Mesenchymal stem cell (in vitro differentiated cells and primary cell): ENCODE measurements at places on chromosomes 4 and X.

GRCh38 chrX:11336201-11336600 lies 43.0 kb downstream of the AMELX start:
- H3K27ac ChIP-seq = no peak overlapping the region
- DNase-seq = no peak
- no peak overlapping the region for H3K4me3 ChIP-seq
- no peaks in the 10 kb centered on the region for H3K36me3 ChIP-seq
- no peaks in the 10 kb centered on the region for H3K4me1 ChIP-seq

- H3K4me3 ChIP-seq = no peak overlapping the region
- no peak for DNase-seq
- H3K27me3 ChIP-seq = peaks cover 17% of the 10 kb centered on the region
- H3K36me3 ChIP-seq = no peaks in the 10 kb centered on the region
- H3K27ac ChIP-seq = no peak overlapping the region
Measured at GRCh38 chr4:2064276-2064991, 5.3 kb downstream of the NAT8L start.

- DNase-seq = no peak
- no peak overlapping the region for H3K4me3 ChIP-seq
- no peaks in the 10 kb centered on the region for H3K27me3 ChIP-seq
Measured at GRCh38 chr4:139054791-139055505, 39.4 kb downstream of the NOCT start.

DNA sequence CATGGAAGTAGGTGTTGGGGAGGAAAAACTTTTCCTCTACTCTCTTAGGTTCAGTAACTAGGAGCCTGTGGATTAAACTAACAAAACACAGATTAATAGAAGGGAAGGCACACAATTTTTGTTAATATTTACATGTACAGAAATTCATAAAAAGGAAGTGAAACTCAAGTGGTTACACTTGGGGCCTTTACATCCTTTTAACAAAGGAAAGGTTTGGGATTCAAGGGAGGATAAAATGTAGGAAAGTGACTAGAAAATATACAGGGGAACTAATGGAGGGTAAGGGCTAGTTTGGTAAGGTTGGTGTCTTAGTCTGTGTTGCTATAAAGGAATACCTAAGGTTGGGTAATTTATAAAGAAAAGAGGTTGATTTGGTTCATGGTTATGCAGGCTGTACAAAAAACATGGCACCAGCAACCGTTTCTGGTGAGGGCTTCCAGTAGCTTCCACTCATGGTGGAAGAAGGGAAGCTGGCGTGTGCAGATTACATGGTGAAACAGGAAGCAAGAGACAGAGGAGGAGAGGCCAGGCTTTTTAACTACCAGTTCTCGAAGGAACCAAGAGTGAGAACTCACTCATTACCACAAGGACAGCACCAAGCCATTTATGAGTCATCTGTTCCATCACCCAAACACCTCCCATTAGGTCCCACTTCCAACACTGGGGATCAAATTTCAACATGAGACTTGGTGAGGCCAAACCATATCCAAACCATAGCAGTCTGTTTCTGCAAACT lies 124.4 kb downstream of the CHRDL1 start:
- no peak overlapping the region for H3K27ac ChIP-seq
- H3K4me3 ChIP-seq = no peak overlapping the region
- no peaks in the 10 kb centered on the region for H3K36me3 ChIP-seq
- H3K27me3 ChIP-seq = peaks cover 33% of the 10 kb centered on the region

GRCh38 chrX:153598541-153599191 lies at the start of gene CCNQ:
Gene CCNQ, minus strand, starts transcription at chrX:153599139. Its CDS starts 66 bp downstream, at chrX:153599073.
- peaks cover 29% of the 10 kb centered on the region for H3K27me3 ChIP-seq
- peak within 1 kb of the TSS; percentile 80 for H3K4me3 ChIP-seq
- H3K36me3 ChIP-seq = peaks cover 11% of the 10 kb centered on the region
- H3K27ac ChIP-seq = no peak within 1 kb of the TSS
- peaks cover 12% of the 10 kb centered on the region for H3K4me1 ChIP-seq

DNA sequence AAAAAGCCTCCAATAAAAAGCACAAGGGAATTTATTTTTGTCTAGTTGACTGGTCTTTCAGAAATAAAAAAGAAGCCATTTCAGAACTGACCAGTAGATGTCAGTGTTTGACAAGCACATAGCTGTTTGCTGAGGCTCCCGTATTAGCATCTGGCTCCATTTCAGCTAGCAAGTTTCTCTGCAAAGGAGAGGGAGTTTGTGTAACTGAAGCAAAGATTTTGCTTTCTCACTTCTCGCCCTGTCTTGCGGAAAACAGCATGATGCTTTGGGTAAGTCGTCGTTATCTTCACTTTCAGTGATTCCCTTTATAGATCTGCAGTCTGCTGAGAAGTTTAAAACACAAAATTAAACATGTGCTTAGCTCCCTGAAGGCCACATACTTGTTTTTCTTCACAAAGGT lies 85.5 kb downstream of the CT47B1 start:
- H3K27me3 ChIP-seq = no peaks in the 10 kb centered on the region
- peak; percentile 51 for DNase-seq
- no peak overlapping the region for H3K27ac ChIP-seq
- H3K4me1 ChIP-seq = no peaks in the 10 kb centered on the region
- no peak overlapping the region for H3K4me3 ChIP-seq
- H3K36me3 ChIP-seq = no peaks in the 10 kb centered on the region

GRCh38 chrX:43870758-43871419 lies 11.4 kb downstream of the MAOB start:
- peaks cover 4% of the 10 kb centered on the region for H3K4me1 ChIP-seq
- no peak for DNase-seq
- H3K27ac ChIP-seq = no peak overlapping the region
- H3K4me3 ChIP-seq = no peak overlapping the region

GRCh38 chr4:160276785-160277325 lies 1174.0 kb downstream of the RAPGEF2 start:
- H3K4me3 ChIP-seq = no peak overlapping the region
- no peak overlapping the region for H3K27ac ChIP-seq
- DNase-seq = no peak
- no peaks in the 10 kb centered on the region for H3K27me3 ChIP-seq
- H3K4me1 ChIP-seq = no peaks in the 10 kb centered on the region

DNA sequence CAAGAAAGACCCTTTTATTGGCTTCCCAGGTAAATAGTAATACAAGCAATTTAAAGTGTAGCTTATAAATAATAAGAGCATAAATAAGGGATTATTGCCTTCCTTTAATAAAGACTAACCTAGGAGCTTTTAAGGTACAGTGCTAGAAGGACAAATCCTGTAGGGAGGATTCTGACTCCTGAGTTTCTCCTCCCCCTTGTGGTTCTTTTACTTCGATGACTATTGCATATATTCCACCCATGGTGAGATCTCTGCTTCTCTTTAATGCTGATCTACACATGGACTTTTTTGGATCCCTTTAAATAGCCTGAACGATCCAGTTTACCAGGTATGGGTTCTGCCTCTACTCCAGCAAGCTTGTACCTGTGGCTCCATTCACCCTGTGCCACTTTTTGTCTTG lies 2.5 kb downstream of the GALNT7 start:
- H3K36me3 ChIP-seq = peaks cover 4% of the 10 kb centered on the region
- H3K4me3 ChIP-seq = peak overlapping the region; percentile 95
- peak overlapping the region; percentile 33 for H3K27ac ChIP-seq
- DNase-seq = peak; percentile 60
- no peaks in the 10 kb centered on the region for H3K27me3 ChIP-seq

GRCh38 chrX:16278927-16279326 lies 111.6 kb downstream of the MAGEB17 start:
- no peaks in the 10 kb centered on the region for H3K4me1 ChIP-seq
- H3K27ac ChIP-seq = no peak overlapping the region
- H3K36me3 ChIP-seq = no peaks in the 10 kb centered on the region
- no peak for DNase-seq
- H3K27me3 ChIP-seq = peaks cover 5% of the 10 kb centered on the region

GRCh38 chr4:54802336-54802735 lies 144.6 kb downstream of the KIT start:
- H3K27ac ChIP-seq = no peak overlapping the region
- no peaks in the 10 kb centered on the region for H3K36me3 ChIP-seq
- no peaks in the 10 kb centered on the region for H3K27me3 ChIP-seq
- DNase-seq = no peak
- no peak overlapping the region for H3K4me3 ChIP-seq
- no peaks in the 10 kb centered on the region for H3K4me1 ChIP-seq

DNA sequence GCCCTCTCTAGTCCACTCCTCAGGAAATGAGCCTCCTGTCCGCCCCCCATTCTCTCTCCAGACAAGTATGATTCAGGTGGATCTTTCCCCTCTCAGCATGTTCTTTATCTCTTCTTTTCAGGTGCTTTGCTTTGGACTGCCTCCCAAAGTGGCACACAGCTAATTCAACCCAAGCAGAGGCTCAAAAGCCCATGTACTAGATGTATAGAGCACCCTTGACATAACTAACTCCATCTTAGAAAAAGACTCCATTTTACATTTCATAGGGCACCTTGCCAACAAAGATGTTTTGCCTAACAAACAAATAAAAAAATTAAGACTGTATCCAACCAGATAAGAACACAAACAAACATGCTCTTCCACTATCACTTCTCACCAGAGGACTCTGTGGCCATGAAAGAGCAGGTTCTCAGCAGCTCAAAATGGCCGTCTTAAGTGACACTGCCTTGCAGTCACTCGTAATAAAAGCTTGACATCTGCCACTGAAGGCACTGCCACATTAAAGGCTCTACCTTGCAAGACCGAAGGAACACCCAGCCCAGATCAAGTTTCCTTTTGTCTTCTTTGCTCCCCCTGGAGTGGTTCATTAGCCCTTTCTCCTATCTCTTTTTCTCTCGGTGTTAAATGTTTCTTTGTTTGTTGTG lies 84.9 kb upstream of the TAB3 start:
- no peak for DNase-seq
